ENCODE measurements at places on chromosomes 2 and 18.

DNA sequence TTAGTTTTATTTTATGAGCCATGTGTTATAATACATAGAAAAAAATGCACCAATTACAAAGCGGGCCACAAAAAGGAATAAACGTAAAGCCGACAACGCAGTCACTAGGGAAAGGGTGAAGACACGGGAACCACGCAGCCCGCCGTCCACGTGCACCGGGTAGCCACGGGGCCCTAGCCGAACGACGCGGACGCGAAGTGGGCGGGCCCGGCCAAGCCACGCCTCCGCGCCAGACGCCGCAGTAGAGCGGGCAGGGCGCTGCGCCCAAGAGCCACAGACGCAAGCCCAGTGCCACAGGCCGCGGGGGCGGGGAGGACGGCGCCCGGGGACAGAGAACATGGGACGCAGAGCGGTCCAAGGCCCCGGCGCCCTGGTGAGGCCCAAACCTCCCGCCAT, at the start of gene DUSP28:
Gene DUSP28 (plus strand): TSS at position 274 of the 396 bp plus-strand sequence. CDS start 328 bp downstream, outside the sequence.
- peak; percentile 95 for DNase-seq

DNA sequence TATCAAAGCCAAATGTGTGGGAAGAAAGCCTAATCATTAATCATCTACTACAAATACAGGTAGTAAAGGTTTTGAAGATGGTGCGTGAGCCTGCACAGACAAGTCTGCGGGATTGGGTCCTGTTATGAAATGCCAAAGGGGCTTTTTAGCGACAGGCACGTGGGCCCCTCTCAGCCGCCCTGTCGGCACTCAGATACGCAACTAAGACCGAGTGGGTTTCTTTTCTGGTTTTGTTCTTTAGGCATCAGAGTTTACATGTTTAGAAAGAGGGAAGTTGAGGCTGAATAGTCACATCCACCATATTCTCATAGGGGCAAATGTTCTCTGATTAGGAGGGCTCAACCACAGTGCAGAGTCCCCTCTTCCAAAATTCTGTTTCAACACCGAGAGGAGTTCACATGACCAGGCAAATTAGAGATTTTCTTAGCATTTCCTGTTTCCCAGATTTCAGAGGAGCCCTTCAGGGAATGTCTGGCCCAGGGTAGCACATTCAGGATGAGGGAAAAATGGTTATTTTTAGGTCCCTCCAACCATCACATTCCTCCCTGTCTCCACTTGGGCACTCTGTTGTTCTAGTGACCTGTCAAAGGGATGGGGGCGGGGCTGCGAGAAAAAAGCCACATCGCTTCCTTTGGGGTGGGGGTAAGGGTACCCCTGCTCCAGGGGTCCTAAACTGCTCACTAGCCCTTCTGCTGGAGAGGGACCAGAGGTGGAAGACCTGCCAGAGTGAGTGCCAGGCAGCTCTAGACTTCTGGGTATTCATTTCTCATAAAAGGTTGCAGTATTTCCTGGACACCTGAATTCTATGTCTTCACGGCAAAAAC, 159.2 kb downstream of the BCL2 start:
- no peak for DNase-seq

DNA sequence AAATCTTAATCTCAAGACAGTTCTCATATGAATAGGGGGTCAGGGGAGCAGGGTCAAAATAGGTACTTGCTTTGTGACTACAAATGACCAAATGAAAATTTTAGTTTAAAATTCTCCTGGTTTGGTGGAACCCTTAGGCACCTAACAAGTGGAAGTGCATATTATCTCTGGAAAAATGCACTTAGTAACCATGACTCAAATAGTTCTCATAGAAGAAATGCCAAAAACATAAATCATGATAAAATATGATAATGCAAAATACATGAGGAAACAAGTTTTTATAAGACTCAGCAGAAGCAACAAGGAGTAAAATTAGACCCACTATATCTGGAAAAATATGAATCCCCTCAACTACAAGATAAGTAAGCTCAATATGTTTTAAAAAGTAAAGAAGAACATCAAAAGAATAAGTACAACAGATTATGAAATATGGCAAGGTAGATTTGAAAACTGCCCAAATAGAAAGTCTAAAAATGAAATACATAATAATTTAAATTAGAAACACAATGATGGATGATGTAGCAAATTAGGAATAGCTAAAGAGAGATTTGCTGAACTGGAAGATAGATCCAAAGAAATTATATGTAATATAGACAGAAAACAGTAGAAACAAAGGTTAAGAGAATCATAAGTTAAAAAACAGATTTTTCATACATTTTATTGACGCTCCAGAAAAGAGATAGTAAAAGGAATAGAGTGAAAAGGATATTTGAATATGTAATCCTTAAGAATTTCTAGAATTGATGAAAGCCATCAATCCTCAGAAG, 308.3 kb downstream of the SETBP1 start:
- DNase-seq = no peak

DNA sequence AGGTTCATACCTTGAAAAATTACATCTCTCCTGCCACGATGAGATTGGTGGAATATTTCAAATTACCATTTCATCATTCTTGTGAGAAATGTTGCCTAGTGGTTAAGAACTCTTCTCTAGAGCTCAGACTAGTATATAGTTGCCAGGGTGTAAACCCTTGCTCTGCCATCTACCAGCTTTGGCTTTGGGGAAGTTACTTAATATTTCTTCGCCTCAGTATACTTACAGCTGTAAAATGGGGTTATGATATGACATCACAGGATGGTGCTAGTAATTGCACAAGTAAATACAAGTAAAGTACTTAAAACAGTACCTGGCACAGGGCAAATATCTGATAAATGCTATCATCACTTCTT, 1.5 kb downstream of the SPOPL start:
- DNase-seq = peak; percentile 77

GRCh38 chr2:121541495-121541894, 10.8 kb downstream of the RNU4ATAC start:
- DNase-seq = no peak

Data from NB4 (cell line).